Stimulated activated CD4-positive, alpha-beta T cell treated with anti-CD3 and anti-CD28 coated beads, Interleukin-1b, Interleukin-23, amount 100 ng/mL, for 1 hour (primary cell): ENCODE measurements at places on chromosomes 6 and 20.

DNA sequence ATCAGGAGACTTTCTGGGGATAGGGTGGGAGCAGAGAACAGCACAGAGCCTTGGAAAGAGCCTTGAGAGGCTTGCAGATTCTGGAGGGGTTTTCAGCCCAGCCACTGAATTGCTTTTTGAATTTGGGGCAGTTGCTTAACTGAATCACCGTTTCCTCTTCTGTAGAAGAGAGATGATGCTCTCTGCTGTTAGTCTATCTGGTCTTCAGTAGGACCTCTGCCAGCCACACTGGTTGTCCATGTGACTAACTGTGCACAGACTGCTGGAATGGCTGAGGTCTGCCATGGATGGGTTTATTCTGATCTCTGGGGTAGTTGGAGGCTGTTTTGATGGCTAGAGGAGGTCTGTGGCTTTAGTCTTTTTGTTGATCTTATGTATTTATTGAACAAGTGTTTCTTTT, 21.4 kb upstream of the PRDM1 start:
- no peak for DNase-seq

GRCh38 chr20:41538810-41539596, 79.2 kb downstream of the CHD6 start:
- no peak for DNase-seq

DNA sequence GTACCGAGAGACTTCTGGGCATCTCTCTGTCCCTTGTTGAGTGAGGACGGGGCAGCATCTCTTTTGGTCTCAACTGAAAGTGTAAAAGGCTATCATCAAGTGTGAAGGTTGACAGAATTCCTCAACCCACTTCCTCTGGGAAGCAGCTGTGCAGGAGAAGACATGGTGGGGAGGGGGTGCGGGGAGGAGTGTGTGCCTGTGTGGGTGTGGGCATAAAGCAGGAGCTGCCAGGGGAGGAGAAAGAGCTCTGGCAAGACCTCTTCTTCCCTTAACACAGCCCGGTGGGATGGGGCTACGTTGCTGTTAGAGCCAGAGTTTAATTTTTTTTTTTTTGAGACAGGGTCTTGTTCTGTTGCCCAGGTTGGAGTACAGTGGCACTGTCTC, 31.8 kb downstream of the CPXM1 start:
- DNase-seq: no peak

- DNase-seq: no peak
Observed at GRCh38 chr6:107488875-107489635, 862 bp upstream of the SOBP start.

DNA sequence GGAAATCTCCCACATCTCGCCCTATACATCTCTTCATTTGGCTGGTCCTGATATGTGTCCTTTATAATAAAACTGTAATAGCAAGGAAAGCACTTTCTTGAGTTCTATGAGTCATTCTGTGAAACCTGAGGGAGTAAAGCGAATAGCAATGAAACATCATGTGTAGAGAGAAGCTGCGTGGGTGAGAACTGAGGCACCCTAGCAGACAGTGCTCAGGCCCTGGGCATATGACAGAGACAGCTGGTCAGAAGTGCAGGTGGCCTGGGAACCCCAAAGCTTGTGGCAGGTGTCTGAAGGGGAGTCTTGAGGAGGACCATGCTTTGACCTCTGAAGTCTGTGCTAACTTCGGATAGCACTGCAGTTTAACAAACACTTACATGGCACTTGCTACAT, 1.3 kb upstream of the BLOC1S5 start:
- no peak for DNase-seq

DNA sequence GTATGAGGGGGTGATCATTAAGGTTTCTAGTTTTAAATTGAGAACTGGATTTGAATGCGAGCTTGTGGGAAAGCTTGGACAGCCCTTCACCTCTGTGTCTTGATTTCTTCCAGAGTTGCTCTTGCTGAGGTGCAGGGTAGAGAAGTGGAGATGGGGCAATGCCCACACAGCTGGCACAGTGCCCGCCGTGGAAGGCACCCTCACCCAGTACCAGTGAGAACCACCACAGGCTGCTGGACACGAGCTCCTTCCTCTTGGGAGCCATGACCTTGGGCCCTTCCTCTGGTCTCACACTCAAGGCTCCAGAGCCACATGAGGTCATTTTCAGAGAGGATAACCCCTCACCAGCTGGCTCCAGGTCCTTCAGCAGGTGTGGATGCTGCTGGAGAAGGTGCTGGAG, 67.3 kb downstream of the DACT2 start:
- DNase-seq: no peak

- no peak for DNase-seq
Observed at GRCh38 chr20:57736738-57737347, 27.0 kb upstream of the PMEPA1 start.

DNA sequence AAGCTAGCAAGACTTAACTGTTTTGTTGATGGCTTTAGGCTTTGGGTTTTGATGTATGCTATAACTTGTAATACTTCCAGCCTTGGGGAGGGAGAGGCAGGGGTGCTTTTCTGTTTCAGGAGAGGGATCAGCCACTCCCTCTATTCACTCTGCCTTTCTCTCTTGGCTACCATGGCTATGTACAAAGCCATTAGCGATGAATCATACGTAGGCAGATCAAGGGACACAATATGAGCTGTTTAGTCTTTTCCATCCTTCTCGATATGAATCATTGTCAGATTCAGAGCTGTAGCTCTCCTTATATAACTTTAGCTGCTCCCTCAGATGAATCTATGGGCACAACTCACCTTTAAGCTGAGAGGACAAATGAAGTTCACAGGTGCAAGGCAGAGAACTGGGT, 230.6 kb downstream of the TSHZ2 start:
- DNase-seq: no peak

DNA sequence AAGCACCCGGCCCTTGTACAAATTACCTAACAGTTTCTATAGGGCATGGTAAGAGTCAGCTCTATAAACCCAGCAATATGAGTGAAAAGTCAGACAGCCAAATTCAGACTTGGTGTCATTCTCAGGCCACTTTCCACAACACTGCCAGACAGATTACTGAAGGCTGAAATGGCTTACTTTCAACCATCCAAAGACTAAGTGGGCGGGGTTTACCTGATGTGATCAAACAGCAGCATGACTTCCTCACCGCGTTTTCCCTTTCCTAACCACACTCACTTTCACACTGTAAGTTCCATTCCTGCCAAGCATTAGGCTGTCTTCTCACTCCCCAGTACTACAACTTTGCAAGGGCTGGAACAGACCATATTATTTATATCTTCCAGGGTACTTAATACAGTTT, 85.9 kb downstream of the SMLR1 start:
- no peak for DNase-seq

DNA sequence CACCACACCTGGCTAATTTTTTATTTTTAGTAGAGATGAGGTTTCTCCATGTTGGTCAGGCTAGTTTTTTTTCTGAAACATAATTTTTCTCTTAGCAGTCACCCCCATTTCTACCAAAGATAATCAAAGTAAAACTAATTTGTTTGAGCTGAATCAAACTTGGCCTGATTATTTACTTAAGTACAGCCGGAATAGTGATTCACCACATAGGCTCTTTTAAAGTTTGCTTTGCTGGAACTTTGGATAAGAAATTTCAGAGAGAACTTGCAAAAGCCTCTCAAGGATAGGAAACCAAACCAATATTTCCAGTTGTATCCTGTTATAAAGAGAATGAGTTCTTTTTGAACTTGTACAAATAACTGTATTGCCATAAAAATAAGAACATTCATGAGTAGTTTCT, 105.0 kb upstream of the SYNCRIP start:
- no peak for DNase-seq

GRCh38 chr20:20333866-20334265, 34.0 kb upstream of the INSM1 start:
- no peak for DNase-seq

DNA sequence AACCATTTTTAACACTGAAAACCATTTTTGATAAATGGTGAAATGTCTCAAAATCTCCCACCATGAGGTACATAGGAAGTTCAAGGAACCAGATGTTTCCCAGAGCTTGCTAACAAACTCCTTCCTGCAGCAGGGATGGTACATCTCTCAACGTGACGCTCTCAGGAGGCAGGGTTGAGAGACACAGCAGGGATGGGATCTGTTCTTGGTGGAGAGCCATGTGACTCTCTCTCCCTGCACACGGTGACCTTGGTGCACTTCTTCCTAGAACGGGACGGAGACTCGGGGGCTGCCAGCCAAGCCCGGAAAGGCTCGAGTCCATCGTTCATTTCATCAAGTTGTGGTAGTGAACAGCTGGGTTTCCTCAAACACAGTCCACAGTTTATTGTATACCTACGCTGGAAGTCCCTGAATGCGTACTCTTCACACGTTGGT, 94.2 kb downstream of the FAM50B start:
- DNase-seq: no peak
